ENCODE measurements at places on chromosomes 7 and 10.

DNA sequence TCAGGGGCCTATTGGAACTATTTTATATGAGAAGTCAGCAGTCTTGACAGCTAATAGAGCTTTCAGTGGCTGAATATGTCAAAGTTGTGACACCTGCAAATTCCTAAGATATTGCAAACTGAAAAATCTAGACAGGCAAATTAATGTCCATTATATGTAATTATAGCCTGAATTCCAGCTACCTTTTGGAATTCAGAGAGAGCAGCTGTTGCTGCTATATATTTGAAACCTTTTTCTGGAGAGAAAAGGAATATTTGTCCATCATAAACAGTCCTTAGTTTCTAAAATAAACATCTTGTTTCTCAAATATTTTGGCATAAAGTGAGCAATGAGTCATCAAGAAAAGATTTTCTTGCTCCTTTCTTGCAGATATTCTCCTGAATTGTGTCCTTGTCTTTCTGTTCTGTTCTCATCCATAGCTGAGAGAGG lies 408.9 kb upstream of the SEMA3D start:
- no peak for DNase-seq

- no peak for DNase-seq
These were observed 80.6 kb downstream of the DGKB start for GRCh38 chr7:14821757-14822480.

DNA sequence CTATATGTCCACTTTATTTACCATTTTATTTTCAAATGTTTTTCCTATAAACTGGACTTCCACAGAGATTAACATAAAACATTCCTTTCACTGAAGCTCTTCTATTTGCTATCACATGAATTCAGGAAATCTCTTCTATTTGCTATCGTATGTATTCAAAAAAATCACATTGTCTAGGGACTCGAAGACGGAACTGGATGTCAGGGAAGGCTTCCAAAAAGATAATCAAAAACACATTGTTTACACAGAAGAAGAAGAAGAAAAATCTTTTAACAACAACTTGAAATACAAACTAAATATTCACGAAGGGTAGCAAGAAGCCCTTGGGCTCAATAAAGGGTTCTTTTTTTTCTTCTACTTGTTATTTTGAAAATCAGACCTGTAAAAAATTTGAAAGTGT lies 426.1 kb upstream of the LRRN3 start:
- no peak for DNase-seq

DNA sequence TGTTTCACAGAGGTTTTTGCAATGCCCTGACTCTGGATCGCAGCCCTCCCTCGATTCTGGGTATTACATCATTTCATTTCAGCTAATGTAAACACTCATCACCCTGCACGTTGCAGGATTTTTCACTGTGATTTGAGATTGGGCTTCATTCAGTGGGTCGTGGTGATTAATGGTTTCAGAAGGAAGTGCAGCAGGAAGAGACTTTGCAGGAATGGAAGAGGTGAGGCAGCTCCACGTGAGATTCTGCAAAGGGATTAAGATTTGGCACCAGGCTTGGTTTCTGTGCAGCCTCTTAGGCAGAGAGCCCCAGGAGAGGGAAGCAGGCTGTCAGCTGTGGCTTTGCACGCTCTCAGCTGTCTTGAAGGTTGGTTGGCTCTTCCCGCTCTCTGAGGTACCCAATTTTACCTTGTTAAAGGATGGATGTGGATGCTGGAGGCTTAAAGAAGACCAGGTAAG lies 95.2 kb downstream of the PLCE1 start:
- no peak for DNase-seq

DNA sequence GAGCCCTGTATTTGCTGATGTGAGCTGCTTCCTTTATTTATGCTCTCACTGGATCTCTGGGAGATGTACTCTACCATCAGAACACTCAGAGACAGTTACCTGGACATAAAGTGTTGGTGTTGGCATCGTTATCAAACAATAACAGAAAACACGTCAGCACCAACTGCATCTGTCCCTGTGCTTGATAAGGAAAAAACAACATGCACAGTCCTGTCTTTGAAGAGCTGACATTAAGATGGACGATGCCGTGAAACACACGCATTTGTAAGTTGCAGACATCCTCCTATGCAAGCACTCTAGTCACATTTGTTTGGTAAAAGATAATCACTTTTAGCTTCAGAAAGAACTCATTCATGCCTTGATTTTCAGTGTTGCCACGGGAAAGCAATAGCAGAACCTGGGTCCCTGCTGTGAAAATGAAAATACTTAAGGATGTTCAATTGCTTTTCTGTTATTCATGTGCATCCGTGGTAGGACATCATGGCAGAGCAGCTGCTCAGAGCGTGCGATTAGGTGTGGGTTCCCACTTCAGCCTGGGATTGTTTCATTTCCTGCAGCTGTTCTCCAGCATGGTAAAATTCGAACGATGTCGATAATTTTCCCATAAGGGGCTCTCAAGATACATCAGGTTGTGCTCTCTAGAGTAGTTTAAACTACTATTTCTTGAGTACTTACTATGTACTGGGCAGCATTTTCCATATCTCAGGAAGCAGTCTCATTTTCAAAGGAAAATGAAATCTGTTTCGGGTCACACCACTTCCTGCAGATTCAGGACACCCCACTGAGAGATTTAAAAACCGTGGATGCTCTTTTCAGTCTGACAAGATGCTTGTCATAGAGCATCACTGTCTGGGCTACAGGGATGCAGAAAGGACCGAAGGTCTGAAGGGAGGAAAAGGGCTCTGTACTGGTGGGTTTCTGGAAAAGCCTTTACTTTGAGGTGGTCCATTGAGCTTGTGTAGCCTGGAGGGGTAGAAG lies 248.7 kb downstream of the CAMK1D start:
- no peak for DNase-seq

DNA sequence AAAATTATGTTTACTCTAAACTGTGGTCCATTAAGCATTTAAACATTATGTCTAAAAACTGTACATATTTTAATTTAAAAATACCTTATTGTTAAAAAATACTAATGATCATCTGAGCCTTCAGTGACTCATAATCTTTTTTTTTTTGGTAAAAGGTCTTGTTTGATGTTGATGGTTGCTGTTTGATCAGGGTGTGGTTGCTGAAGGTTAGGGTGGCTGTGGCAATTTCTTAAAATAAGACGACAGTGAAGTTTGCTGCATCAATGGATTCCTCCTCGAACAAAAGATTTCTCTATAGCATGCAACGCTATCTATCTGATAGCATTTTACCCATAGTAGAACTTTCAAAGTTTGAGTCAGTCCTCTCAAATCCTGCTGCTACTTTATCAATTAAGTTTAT lies 180.0 kb upstream of the AHR start:
- DNase-seq = no peak

DNA sequence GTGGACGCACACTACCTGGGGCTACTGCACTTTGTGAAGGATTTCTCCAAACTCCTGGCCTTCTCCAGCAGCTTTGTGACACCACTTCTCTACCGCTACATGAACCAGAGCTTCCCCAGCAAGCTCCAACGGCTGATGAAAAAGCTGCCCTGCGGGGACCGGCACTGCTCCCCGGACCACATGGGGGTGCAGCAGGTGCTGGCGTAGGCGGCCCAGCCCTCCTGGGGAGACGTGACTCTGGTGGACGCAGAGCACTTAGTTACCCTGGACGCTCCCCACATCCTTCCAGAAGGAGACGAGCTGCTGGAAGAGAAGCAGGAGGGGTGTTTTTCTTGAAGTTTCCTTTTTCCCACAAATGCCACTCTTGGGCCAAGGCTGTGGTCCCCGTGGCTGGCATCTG lies 14.0 kb downstream of the GPR146 start:
- DNase-seq = no peak

GRCh38 chr7:128113839-128114238 lies 82.6 kb upstream of the LRRC4 start:
- no peak for DNase-seq

DNA sequence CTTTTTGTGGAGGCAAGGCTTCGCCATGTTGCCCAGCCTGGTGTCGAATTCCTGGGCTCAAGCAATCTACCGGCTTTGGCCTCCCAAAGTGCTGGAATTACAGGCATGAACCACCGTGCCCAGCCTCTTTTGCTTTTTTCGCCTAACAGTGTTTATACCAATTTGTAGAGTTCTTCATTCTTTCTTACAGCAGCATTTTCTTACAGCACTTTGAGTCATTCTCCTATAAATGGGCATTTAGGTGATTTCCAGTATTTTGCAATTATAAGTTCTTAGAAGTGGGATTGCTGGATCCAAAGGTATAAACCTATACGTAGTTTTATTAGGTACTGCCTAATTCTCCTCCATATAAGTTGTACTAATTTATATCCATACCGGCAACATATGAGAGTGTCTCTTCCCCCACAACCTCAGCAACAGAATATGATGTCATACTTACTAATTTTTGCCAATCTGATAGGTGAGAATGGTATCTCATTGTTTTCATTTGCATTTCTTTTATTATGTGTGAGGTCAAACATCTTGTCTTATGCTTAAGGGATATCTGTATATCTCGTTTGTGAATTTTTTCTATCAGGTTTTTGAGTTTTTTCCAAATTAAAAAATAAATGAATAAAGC lies 39.1 kb downstream of the SUFU start:
- DNase-seq = no peak

- DNase-seq = no peak
These were observed 22.9 kb downstream of the SORCS1 start for GRCh38 chr10:107141524-107142061.

DNA sequence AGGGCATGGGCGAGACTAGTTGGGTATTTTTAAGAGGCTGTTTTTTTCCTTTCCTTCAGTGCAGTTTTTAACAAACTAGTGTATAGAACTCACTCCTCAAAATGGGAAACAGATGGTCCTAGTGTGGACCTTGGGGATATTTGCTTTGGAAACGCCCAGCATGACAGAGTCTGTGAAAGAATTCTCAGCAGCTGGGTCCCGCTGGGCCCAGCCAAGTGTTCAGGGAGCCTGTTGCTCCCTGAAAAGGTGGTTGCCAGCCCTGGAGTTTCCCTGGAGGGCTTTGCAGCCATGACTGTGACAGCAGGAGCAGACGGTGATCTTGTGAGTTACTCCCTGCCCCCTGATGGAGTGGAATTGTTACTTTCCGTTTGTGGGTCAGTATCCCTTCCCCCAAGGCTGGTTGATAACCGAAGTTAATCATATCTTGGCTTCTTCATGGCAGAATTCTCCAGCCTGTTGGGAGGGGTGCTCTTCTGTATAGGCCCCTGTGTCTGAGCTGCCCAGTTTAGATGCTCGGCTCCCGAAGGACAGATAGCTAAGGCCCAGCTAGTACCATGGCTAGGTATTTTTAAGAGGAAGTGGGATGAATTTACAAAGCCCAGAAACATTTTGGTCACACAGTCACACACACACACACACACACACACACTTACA lies 278.6 kb upstream of the HABP2 start:
- no peak for DNase-seq

DNA sequence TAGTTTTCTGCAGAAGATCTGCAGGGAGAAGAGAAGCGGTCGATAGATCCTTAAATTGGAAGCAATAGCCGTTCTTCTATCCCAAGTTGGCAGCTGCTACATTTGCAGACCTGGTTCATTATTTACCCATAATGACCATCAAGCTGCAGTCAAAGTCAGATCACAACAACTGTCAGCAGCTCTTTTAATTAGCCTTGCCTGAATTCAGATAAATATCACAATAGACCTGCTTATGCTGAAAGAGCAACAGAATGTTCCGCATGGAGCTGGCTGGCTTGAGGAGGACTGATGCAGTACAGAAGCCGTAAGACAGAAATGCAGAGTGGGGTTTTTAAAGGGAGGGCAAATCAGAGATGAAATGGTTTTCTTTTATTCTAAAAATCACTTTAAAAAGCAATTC lies 109.4 kb downstream of the HIBADH start:
- no peak for DNase-seq
